COLO829 (cell line): ENCODE measurements at places on chromosomes 5 and 9.
A peak's percentile ranks its signal among the peaks of the same experiment; 100 is the strongest.

DNA sequence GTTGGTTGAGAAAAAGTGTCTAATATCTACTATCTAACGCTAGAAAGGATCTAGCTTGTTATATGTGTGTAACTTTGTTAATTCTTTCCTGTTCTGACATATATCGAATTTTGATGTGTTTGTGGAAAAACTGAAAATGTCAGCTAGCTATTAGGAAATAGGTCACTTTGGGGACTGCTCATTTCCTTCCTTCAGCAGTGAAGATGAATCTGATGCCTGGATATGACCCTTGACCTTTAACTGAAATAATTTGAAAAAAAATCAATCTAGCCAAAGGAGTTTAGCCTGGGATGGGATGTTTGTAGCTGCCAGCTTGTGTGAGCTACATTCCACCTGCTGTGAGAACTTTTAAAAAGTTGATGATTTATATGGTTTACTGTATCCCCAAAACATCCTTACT, 66.8 kb downstream of the CD180 start:
- DNase-seq = no peak

- DNase-seq = peak; percentile 73
These were observed 13.7 kb downstream of the SYK start for GRCh38 chr9:90815183-90815943.

GRCh38 chr9:109766351-109766750, 13.6 kb upstream of the PALM2AKAP2 start:
- peak; percentile 93 for DNase-seq

GRCh38 chr5:133799571-133800237, 168.7 kb downstream of the C5orf15 start:
- no peak for DNase-seq

DNA sequence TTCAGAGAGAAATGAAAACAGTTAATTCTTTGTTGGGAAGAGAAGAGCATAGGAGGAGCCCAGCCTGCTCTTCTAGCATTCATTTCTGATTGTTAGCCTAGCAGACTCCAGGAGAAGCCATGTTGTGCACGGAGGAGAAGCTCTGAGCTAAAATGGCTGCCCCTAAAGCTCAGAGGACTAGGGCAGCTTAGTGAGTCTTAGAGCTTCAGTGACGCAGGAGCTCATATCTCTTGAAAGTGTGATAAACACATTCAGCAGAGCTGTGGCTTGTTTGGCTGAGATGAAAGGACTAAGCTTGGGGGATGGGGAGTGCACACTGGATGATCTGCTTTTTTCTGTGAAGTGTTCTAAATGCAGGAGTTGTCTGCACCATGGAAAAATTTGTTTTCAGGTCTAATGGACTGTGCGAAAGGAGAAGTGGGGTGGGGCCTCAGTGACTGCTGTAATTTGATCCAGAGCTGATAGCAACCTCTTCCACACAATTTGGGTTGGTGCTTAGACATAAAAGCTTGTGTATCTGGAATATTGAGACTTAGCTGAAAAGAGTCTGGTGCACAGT, 58.5 kb downstream of the ZNF462 start:
- DNase-seq = peak; percentile 90
